ENCODE measurements at places on chromosomes 12 and 14. TPM values are rescaled to one million over a fixed set of nuclear protein-coding genes. Genes with fewer than 3 reads are reported as not detected.

DNA sequence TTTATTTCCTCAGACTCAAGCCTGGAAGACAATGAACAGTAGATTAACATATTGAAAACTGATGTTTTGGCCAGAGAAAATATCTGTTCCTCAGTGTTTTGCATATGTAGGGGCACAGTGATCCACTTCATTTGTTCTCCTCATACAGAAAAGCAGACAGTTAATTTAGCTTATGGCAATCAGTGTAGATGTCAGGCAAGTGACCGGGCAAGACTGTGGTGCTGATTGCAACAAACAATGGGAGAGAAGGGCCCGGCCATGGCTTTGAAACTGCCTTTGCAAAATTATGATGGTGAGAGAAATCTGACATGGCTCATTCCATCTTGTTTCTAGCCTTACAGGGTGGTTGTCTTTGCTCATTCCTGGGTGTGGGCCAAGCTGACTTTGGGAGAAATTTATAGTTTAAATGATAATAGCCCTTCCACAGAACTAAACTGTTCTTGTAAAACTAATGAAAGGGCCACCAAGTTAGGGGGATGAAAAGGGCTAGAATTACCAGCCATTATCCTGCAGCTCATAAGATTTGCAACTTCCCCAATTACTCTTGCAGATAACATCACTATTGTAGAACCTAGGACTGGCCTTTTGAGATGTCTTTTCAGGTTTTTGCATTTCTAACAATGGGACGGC is 220.3 kb downstream of the KTN1 start:
- no peak for DNase-seq

GRCh38 chr14:60294411-60295069 is 45.5 kb downstream of the PPM1A start:
- DNase-seq, result no peak

DNA sequence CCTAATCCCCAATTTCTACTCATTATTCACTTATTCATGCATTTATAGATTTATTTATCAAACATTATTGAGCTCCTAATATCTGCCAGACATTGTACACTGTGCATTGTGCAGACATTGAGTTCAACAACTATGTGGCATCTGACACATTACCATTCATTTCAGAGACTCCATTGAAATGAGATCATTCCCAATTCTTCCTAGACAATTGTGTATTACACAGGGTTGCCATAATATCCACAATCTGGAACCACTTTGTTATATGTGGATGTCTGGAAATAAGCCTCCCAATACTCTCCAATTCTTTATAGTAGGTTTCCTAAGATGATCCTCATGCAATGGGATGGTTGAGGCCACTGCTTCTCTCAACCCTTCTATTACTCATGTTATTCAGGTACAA is 165.0 kb downstream of the OTOGL start:
- no peak for DNase-seq

DNA sequence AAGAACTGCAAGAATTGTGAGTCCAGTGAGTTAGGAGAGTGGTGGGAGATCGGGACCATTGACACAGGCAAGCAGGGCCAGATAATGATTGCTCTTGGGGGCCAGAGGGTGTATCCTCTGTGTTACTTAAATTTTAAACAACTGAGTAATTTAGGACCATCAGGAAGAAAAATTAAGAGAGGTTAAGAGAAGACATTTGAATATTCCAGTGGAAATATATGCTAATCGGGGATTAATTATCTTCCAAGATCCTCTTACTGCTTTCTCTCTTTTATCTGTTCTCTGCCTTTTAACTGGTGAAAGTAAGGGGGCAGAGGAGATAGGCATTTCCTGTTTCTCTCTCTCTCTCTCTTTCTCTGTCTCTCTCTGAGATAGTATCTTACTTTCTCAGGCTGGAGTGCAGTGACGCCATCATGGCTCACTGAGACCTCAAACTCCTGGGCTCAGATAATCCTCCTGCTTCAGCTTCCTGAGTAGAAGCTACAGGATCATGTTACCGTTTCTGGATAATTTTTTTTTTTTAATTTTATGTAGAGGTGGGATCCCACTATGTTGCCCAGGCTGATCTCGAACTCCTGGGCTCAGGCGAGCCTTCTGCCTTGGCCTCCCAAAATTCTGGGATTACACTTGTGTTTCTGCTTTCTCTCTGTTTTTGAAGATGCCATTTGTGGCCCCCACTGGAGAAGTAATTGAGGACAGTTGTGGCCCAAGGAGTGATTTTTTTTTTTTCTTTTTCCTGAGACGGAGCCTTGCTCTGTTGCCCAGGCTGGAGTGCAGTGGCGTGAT is 85.1 kb downstream of the DIP2B start:
- peak; percentile 48 for DNase-seq

- DNase-seq, result no peak
Observed at GRCh38 chr14:67577909-67578749, 21.9 kb downstream of the PIGH start.

GRCh38 chr12:105580821-105581352 is 250.4 kb downstream of the C12orf75 start:
- no peak for DNase-seq

GRCh38 chr12:6367065-6367968 is 8.0 kb downstream of the SCNN1A start:
- peak; percentile 59 for DNase-seq

DNA sequence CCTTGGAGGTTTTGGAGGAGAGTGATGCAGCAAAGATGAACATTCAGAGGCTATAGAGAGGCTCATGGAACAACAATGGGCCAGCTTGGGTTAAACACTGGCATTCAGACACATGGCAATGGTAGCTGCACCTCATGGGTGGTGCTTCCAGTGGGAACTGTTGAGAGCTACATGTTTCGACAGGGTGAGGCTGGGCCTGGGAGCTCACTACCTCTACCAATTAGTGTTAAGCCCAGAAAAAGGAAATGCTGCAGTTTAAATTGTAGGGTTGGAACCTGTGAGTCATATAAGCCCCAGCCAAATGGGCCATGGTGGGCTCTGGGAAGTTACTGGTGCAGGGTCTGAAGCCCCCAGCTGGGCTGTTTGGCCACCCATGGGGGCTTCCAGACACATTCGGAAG is 279.7 kb downstream of the ZFP36L1 start:
- DNase-seq, result no peak

DNA sequence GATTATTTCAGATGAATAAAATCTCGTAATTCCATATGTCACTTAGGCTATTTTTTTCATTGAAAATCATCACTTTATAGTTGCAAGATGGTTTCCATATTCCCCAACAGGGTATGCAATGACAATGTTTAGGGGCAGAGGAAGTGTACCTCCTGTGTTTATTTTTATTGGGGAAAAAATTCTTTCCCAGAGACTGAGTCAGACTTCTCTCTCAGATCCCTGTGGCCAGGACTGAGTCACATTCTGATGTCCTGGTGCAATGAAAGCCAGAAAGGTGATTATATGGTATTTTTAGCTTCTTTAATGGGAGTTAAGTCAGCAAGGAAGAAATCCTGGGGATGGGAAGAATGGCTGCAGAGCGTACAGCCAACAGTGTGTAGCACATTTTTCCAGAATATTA is 196.9 kb upstream of the ALG10 start:
- DNase-seq, result peak; percentile 0

DNA sequence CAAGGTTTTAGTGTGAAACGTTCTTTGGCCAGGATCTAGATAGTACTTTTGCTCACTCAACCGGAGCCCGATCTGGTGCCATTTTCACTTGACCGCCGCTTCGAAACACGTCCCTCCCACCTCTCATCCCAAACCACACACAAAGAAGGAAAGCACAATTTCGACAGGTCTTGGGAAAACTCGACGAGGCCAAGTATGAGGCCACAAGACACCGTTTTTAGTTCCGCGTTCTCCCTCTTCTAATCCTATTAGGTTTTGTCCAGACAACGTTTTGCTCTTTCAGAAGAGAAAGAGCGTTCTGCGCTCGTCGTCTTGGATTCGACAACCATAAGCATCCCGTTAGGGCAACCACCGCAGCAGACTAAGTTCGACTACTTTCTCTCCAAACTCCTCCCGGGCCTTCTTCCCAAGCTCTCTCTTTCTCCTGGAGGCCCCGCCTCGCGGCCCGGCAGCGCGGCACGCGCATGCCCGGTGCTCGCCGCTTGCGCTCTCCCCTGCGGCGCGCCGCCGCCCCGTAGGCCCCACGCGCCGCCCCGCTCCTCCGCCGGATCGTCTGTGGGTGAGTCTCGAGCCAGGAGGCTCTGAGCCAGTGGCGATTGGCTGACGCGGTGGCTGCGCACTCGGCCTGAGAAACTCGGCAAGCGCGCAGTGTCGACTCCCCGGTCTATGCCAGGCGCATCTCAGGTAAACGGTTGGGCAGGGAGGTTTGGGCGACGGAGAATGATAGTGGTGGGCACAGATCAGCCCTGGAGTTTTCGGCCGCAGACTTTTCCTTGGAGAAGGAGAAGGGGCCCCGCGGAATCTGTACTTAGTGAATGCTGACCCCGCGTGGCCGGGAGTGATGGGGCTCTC is at the start of gene MIPOL1:
Gene MIPOL1, plus strand, starts transcription at position 517 of the 852 bp plus-strand sequence. CDS start 49,952 bp downstream, outside the sequence.
- peak; percentile 89 for DNase-seq

- no peak for DNase-seq
Observed at GRCh38 chr12:77553976-77554619, 276.6 kb upstream of the NAV3 start.

DNA sequence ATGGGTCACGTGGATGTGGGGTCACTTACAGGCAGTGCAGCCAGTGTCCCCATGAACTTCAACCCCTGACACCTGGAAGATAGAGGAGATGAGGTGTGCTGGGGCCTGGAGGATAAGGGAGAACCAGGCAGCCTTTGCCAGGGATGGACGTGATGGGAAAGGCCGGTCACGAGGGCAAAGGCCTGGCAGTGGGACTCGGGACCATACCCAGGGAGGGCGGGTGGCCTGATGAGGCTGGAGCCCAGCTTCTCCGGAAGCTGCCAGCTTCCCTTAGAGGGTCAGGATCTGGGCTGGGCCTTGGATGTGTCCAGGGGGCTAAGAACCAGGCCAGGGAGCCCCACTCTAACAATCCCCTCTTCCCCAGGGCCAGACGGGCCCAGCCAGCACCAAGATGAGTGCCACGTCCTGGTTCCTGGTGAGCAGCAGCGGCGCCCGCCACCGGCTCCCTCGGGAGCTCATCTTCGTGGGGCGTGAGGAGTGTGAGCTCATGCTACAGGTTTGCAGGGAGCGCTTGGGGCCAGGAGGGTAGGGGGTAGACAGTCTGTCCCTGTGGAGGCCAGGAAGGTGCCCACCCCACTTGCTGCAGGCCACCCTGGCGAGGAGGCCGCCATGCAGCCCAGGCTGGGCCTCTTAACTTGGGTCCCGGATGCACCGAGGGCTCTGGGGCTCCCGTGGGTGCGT is 3.1 kb downstream of the CEP170B start:
- no peak for DNase-seq

DNA sequence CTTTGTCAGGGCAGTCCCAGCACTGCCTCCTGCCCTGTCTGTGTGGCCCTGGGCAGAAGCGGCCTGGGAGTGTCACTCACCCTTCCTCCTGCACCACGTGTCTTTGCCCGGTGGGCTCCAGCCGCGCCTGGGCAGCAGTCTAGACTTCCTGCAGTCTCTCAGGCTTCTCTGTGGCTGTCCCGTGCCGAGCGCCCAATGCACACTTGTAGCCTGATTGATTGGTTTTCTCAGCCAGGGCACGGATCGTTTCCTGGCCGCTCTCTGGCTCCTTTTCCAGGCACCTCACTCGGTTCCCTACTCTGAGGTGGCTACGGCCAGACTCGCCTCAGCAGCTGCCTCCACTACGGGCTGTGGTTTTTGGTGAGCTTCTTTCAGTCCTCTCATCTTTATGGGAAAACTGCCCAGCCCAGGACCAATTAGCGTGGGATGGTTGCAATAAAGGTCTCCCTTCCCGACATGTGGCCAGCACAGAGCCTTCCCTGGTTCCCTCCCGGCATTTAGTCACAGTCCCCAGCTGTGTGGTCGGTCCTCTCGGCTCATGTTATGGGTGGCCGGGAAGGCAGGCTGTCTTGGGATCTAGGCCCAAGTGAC is 133.1 kb downstream of the CACNA1C start:
- peak; percentile 78 for DNase-seq

DNA sequence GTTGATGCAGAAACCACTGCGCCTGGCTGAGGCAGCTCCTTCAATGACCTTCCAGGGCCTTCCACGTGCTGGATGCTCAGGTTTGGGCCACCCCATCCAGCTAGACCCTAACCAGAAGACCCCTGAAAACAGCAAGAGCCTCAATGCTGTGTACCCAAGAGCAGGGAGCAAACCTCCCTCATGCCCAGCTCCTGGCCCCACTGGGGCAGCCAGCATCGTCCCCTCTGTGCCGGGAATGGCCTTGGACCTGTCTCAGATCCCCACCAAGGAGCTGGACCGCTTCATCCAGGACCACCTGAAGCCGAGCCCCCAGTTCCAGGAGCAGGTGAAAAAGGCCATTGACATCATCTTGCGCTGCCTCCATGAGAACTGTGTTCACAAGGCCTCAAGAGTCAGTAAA is 10.5 kb downstream of the OAS3 start:
- no peak for DNase-seq

DNA sequence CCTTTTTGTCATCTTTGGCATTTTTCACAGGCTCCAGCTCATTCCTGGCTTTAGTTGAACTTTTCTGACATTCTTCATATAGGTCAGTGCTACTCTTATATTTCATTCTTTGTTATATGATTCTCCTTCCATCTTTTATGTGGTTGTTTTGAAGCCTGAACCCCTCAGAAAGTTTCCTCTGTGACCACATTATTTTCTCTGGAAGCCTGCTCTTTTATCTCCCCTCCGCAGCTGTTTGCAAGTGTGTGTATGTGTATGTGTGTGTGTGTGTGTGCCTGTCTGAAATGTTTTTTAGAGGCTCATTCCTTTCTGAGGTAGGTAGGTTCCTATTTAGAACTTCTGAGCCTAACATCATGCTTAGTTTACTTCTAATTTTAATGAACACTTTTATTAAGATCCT is 47.6 kb downstream of the ANO4 start:
- no peak for DNase-seq

- no peak for DNase-seq
Observed at GRCh38 chr14:72883961-72884360, 9.9 kb downstream of the DPF3 start.

DNA sequence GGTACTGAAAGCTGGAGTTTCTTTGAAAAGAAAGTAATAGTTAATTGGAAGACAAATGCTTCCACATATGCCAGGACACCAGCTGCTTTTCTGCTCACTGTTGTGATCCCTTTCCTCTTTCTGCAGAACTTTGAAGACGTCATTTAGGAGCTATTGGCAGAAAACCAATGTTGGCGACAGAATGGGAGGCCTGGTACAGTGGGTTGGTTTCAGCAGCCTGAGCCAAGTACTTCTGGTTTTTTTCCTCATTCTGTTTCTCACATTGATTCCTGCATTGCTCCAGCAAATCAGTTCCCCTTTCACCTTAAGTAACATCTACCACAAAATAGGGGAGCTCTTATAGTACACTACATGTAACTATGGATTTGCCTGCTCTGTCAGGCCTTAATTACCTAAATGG is 96.9 kb downstream of the FIGNL2 start:
- DNase-seq, result no peak

GRCh38 chr12:63090716-63091115 is 60.3 kb downstream of the AVPR1A start:
- no peak for DNase-seq

GRCh38 chr14:60327447-60328331 is 78.7 kb downstream of the PPM1A start:
- DNase-seq, result peak; percentile 38

The PRR4 gene
- total RNA-seq, result 0.77 TPM

The C12orf54 gene
- total RNA-seq, result not detected

The BIN2 gene
- total RNA-seq, result not detected

The DHRS2 gene
- total RNA-seq, result not detected

The B4GALNT1 gene
- total RNA-seq, result 0.51 TPM

The CLEC9A gene
- not detected for total RNA-seq

The RHOJ gene
- total RNA-seq, result 4.1 TPM

The SLC17A8 gene
- not detected for total RNA-seq

The NRIP2 gene
- total RNA-seq, result 0.17 TPM

The NEMF gene
- 68.9 TPM for total RNA-seq
